ENCODE measurements at places on chromosomes 2 and 18.

DNA sequence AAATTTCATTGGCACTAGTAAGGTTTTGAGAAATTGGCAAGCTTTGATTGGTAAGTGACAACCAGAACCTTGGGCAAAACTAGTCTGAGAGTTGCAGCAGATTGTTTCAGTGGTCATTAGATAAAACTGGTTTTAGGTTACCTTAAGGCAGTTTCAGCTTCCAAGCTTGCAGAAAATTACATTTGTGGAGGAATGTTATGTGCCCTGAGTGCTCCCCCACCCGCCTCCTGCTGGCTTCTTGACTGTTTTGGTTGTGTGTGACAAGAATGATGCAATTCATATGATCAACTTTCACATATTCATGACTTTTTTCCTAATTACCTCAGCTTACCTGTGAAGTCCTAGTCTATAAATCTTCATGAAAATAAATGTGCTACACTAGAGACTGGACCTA, 599.5 kb upstream of the ZNF804A start:
- DNase-seq: no peak

DNA sequence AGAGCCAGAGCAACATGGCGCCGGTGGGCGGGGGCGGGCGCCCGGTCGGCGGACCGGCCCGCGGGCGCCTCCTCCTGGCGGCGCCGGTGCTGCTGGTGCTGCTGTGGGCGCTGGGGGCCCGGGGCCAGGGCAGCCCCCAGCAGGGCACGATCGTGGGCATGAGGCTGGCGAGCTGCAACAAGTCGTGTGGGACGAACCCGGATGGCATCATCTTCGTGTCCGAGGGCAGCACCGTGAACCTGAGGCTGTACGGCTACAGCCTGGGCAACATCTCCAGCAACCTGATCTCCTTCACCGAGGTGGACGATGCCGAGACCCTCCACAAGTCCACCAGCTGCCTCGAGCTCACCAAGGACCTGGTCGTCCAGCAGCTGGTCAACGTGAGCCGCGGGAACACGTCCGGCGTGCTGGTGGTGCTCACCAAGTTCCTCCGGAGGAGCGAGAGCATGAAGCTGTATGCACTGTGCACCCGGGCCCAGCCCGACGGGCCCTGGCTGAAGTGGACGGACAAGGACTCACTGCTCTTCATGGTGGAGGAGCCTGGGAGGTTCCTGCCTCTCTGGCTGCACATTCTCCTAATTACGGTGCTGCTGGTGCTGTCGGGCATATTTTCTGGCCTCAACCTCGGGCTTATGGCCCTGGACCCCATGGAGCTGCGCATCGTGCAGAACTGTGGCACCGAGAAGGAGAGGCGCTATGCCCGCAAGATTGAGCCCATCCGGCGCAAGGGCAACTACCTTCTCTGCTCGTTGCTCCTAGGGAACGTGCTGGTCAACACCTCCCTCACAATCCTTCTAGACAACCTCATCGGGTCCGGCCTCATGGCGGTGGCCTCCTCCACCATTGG, 507 bp downstream of the CNNM4 start:
- DNase-seq: no peak

GRCh38 chr18:63951302-63951705, 2.2 kb downstream of the HMSD start:
- no peak for DNase-seq

DNA sequence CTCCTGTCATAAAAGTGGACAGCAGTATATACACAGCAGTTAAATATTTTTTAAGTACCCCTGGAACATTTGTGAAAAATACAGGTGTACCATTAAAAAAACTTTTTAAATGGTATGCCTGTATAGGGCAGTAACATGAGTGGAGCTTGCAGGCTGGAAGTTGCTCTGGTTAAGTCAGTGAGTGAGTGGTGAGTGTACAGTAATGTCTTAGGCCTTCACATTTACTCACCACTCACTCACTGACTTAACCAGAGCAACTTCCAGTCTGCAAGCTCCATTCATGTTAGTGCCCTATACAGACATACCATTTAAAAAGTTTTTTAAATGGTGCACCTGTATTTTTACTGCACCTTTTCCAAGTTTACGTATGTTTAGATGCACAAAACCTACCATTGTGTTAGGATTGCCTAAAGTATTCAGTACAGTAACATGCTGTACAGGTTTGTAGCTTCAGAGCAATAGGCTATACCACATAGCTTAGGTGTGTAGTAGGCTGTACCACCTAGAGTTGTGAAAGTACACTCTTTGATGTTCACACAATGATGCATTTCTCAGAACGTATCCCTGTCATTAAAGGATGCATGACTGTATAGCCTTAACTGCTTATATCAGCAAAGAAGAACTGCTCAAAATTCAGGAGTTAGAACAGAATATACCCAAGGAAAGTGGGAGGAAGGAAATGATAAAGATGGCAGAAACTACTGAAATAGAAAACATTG, 112.6 kb downstream of the EHBP1 start:
- DNase-seq: no peak

GRCh38 chr2:110770959-110771431, 38.6 kb downstream of the ACOXL start:
- no peak for DNase-seq

- DNase-seq: no peak
These were observed at the start of gene ATP6V1B1 for GRCh38 chr2:70935468-70936164. TSS of gene ATP6V1B1 (plus strand) at chr2:70935900. CDS start at chr2:70935955, 55 bp downstream.

DNA sequence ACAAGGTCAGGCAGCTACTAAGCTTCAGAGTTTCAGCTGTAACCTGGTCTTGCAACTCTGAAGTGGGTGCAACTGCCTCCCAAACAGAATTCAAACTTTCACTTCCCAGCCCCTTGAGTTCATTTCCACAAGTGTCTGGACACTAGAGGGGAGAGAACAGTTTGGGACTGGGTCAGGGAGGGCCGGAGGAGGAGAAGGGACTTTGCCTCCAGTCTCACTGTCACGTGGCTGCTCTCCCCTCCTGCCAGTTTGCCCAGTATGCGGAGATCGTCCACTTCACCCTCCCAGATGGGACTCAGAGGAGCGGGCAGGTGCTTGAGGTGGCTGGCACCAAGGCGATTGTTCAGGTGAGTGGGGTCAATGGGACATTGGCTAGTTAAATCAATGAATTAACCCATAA, 20.6 kb upstream of the ANKRD53 start:
- DNase-seq: no peak

DNA sequence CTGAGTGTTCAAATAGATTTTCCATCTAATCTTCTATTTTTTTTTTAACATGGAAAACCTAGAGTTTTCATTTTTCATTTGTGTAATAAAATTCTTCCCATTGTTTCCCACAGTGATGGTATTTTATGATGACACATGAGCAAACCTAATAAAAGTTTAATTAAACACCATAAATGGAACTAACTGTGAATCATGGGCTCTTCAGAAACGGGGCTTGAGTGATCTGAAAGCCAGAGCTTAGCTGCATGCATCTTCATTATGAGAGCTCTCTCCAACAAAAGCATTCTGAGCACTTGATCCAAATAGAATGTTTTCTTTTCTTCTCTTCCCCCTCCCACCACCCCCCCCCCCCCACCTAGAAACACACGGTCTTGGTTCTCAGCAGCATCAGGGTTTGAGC, 82.1 kb upstream of the REV1 start:
- DNase-seq: no peak

- DNase-seq: no peak
These were observed 5.1 kb downstream of the DGUOK start for GRCh38 chr2:73931531-73932500.

GRCh38 chr2:71688530-71688929, 235.2 kb downstream of the DYSF start:
- no peak for DNase-seq

DNA sequence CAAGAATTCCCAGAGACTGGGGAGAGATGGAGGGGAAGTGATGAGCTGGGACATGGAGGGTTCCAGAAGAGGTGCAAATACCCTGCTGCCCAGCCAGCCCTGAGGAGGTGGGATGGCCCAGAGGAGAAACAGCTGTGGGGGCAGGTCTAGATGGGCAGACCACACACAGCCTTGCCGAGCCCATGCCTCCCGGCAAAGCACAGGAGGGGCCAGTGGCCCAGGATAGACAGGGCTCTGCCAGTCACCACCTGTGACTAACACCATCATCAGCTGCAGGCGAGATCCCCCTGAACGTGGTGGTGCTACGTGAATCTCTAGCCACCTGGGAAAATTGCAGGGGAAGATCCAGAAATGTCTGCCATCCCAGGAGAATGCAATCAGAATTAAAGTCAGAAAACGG, 39.4 kb downstream of the SCTR start:
- no peak for DNase-seq

DNA sequence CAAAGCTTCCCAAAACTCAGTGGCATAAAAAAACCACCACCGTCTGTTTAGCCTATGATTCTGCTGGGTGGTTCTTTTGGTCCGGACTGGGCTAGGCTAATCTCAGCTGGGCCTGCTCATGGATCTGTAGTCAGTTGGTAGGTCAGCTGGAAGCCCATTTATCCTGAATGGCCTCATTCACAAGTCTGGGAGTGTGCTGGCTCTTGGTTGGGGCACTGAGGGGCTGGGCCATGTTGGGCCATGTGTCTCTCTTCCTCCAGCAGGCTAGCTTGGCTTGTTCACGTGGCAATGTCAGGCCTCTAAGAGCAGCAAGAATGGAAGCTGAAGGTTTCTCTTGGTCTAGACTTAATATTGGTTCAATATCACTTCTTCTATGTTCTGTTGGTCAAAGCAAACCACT, 95.7 kb upstream of the HS6ST1 start:
- no peak for DNase-seq

DNA sequence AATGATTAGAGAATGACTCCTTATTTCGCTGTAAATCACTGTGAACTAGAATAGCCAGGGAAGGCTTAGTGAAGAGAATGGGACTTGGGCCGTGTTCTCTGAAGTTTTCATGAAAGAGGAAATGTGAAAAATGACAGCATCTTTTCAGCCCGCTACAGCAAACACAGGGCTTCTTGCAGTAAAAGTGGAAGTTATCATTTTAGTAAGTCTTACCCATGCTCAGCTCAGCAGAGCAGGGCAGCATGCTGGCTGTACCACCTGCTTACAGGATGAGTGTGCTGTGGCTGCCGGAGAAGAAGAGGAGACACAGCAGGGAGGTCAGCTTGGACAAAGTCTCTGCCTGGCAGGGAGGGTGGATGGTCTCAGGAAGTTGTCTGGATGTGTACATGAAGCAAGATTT, 300.7 kb upstream of the DLGAP1 start:
- no peak for DNase-seq

DNA sequence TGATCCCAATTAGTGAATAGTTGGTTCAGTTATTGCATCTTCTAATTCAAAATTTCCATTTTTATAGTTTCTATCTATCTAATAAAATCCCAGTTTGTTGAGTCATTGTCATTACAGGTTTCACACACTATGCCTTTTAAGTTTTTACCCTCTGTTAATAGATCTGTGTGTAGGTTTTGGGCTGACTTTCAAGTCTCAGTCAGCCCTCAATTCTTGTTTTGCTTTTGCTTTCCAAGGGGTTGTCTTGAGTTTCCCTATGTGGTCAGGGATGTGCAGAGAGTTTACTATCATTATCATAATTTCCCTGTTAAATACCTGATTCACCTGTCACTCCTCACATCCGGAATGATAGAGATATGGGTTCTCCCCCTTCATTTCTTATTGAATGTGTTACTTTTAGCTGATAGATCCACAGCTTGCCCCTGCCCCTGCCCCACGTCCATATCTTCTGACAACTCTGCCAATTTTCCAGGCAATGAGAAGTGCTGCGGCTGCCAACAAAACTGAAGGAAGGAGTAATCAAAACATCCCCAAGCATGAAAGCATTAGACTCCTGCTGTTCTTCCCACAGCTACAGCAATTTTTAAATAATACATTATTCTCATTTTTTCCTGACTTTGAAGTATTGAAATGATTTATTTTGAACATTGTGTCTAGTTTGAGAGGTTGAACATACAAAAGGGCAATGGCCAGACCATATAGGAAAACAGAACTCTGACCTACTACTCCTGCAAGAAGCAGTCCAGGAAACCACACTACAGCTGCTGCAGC, 1064.8 kb downstream of the SUCLG1 start:
- DNase-seq: no peak

GRCh38 chr2:129457277-129457818, 522.1 kb upstream of the RAB6C start:
- DNase-seq: no peak

GRCh38 chr2:99786636-99787390, 297.0 kb upstream of the REV1 start:
- DNase-seq: no peak

DNA sequence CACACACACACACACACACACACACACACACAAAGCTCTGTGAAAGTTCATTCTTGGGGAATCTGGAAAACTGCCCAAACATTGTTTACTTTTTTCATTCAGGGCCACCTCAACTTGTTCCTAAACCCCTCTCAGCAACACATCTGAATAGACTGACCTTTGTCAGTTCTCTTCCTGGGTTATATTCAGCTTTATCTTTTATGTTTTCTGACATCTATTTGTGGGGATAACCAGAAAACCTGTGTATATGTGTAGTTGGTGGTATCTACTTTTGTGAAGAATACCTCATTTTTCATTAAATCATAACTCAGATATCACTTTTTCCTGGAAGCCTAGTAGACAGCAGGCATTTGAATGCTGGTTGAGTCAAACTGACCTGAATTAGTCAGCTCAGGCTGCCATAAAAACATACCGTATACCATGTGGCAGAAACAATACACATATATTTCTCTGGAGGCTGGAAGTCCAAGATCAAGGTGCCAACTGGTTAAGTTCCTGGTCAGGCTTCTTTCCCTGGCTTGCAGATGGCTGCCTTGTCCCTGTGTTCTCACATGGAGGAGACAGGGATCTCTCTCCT, 11.0 kb upstream of the RNF144A start:
- no peak for DNase-seq

DNA sequence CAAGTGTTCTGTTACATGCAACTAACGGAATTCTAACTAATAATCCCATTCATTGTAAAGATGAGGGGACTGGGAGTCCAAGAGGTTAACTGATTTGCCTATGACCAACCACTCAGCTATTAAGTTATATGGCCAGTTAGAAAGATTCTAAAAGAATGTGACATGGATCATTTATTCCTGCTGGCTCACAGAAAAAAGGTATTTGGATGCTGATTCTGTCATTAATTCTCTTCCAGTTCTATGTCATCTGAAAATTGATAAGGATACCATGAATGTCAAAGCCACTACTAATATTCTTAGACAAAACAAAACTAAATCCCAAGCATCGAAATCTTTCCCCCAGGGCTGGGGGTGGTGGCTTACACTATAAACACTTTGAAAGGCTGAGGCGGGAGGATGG, 41.2 kb upstream of the GORASP2 start:
- no peak for DNase-seq
